ENCODE measurements at places on chromosomes 6 and 20.

GRCh38 chr20:34559311-34560140, 1.0 kb downstream of the MAP1LC3A start:
- no peak for DNase-seq

DNA sequence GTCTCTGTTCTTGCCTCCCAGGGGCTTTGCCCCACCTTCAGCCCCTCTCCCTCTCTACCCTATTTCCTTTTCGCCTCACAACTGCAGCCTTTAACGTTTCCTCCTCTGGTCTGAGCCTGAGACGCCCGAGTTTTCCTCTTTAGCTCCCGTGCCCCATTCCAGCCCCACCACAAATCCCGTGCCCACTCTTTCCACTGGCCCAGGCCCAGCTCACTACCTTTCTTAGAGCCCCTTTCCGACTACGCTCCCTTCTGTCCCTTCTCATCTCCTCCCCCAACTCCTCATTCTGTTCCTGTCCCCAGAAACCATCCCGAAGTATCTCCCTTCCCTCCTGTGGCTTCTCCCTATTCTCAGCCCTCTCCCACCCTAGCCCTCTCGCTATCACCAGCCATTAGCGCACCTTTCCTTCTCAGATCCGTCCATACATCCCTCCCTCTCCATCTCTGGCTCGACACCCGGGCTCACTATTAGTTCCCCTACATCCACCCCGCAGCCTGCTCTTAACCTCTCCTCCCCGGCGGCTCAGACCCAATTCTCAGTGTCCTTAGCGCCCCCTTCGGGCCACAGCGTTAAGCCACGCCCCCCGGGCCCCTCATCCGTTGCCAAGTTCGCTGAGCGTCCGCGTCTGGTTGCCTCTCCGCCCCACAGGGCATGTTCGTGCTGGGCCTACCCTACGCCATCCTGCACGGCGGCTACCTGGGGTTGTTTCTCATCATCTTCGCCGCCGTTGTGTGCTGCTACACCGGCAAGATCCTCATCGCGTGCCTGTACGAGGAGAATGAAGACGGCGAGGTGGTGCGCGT, 2.7 kb downstream of the SLC32A1 start:
- DNase-seq, result peak; percentile 55

- DNase-seq, result no peak
Measured at GRCh38 chr6:144232176-144232831, 52.8 kb upstream of the UTRN start.

DNA sequence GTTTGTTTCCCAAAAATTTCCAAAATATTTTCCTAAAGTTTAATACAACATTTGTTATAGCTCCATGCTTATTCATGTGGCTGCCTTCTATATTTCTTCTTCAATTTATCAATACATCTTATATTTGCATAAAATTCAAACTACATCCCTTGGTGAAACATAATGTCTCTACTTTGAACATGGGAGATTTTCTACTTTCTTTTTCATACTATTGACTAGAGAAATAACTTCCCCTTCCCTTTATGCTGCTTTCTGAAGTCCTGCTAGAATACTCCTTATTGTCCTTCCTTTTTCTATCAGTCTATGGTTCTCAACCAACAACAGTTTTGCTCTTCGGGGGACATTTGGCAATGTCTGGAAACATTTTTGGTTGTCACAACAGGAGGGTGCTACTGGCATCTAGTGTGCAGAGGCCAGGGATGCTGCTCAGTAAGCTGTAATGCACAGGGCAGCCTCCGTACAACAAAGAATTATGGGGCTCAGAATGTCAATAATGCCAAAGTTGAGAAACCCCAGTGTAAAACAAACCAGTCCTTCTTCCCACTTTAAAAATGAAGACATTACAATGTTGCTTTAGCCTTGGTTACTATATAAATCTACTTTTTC, 29.9 kb downstream of the MKKS start:
- peak; percentile 27 for DNase-seq

DNA sequence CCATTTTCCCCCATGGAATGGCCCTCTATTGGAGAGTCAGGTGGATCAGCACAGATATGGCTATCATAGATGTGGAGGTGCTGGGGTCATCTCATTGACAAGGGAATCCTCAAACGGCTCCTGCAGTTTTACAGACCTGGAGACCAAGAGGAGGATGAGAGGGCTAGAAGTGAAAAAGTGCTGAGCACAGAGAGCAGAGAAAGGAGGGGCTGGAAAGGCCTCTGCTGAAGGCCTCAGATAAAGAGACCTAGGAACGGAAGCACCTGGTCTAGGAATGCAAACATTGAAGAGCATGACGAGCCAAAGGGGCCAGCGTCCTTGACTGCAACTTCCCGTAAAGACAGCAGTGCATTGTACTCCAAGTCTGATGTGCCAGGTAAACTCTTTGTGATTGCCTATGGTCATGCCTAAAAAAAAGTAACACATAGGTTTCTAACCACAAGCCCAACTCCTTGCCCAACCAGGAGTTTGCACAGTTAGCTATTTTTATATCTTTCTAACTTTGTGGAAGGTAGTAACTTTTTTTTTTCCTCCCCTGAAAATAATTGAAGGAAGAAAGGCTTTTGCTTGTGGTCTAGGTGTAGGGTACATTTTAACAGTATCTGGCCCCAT, 15.2 kb downstream of the RSPH4A start:
- DNase-seq, result no peak

DNA sequence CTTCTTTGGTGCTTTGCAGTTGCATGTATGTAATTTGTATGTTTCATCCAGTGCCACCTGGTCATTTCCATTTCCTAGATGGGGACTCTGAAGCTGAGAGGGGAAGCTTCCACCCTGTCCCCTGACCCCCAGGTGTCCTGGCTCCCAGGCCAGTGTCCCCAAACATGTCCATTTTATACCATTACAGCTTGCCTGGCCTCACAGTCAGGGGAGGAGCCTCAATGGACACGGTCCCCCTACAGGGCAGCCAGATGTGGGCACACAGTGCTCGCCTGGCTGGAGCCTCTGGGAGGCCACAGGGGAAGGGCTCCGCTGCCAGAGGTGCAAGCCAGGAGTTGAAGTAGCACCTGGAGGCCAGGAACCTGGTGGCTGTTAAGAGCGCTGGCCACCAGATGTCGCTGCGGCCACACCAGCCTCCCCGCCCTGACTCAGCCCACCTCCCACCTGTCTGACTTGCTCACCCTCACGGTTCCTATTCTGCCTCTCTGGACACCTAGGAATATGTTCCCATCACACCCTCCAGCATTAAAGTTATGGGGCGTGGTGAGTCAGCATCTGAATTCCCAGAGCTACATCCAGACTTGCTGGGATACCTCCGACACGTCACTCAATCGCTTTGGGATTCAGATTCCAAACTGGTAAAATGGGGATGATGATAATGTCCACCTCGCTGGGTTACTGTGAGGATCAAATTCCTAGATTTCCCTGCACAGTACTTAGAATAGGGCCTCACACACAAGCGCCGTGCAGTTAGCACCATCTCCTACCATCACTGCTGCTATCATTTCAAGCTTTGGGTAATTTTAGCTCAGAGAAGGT, 107.4 kb downstream of the SULF2 start:
- DNase-seq, result peak; percentile 89

DNA sequence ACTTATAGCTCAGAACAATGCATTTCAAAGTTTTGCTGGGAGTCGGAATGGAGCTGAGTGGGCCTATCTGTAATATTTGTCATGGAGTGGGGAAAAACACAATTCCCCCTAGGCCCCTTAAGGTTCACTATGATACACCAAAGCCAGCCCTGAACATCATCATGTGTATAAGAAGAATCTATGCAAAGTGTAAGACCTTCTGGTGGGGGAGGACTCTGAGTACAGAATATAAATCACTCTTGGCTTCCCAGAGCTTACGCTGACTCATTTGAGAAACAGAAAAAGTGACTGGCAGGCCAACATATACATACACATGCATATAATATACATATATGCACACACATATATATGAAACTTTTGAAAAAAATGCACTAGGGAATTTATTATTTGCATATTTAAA, 54.1 kb upstream of the UBR2 start:
- DNase-seq, result no peak

DNA sequence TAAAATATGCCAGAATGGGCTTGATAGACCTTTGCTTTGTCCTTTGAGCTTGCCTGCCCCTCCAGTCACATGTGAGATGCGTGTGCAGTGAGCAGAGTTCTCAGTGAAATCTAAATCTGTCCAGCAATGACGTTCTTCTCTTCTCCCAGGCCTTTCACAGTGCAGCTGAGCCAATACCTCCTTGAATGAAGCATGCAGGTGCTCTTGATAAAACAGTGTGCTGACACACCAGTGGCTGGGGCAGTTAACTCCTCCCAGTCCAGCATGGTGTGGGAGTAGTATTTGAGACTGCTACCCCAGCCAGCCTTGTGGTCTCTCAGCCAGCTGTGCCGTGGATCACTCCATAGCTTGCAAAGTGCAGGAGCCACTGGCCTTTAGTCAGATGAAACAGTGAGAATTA, 240.5 kb downstream of the FARS2 start:
- DNase-seq, result no peak

DNA sequence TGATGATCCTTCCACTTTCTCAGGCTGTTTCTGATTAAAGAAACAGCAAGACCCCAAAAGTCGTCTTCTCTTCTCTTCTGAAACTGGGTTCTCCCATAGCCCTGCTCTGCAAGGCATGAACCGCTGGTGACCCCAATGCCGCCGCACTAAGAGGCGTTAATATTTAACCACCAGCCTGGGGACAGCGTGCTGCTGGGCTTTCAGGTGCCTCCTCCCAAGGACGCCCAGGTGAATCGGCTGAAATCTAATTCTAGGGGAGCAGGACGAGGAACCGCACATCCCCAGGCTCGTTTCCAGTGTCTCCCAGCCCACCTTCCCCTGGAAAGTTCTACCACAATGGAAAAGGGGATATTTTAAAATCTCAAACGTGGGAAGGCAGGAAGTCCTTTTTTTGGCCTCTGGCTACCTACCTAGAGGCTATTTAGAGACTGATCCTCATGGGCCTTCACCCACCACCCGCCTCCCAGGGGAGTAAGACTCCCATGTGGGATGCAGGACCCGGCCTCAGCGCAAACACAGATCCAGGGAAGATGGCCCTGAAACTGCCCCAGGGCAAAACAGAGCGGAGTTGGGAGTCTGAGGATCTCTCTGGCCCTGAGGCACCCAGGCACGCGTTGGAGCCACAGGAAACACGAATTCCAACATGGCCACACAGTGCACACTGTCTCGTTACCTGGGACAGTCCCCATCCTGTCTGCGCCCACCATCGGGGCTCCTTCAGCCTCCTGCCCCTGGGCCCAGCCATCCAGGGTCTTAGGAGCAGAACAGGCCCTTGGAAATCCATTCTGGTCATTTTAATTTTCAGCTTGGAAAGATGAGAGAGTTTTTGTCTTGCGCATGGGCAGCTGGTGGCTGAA, 56.2 kb downstream of the BMP7 start:
- peak; percentile 12 for DNase-seq

Data from NCI-H526 (cell line).